ENCODE measurements at places on chromosomes 3 and 15. TPM values are rescaled to one million over a fixed set of nuclear protein-coding genes. Genes with fewer than 3 reads are reported as not detected.

- no peaks in the 10 kb centered on the region for H3K36me3 ChIP-seq
- no peak for DNase-seq
- H3K27ac ChIP-seq = no peak overlapping the region
- no peaks in the 10 kb centered on the region for H3K27me3 ChIP-seq
Observed at GRCh38 chr3:159865041-159865579, 123.5 kb upstream of the IL12A start.

SOX2 gene
- total RNA-seq = 16.5 TPM

DNA sequence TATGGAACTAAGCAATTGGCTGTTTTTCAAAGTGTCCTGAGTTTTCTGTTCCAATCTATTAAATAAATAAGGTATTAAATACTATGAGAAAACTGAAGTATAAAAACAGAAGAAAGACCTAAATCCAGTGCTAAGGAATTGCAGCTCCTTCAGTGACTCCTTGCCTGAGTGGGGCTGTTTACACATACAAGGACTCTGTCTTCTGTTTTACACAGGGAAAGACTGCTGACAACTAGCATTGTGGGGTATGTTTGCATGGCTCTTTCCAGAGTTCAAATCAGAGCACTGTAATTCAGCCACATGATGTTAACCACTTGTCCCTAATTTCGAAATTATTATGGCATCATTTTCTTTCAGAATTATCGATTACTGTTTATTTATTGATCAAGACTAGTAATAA lies 31.3 kb upstream of the MEIS2 start:
- H3K27ac ChIP-seq = no peak overlapping the region
- no peaks in the 10 kb centered on the region for H3K36me3 ChIP-seq
- DNase-seq = no peak
- H3K4me3 ChIP-seq = no peak overlapping the region
- H3K4me1 ChIP-seq = no peaks in the 10 kb centered on the region
- H3K27me3 ChIP-seq = no peaks in the 10 kb centered on the region

- no peak for DNase-seq
- no peak overlapping the region for H3K4me3 ChIP-seq
- H3K36me3 ChIP-seq = no peaks in the 10 kb centered on the region
- no peak overlapping the region for H3K27ac ChIP-seq
Observed at GRCh38 chr3:10511809-10512494, 6.6 kb upstream of the ATP2B2 start.

MME gene
- total RNA-seq = 49.4 TPM

DNA sequence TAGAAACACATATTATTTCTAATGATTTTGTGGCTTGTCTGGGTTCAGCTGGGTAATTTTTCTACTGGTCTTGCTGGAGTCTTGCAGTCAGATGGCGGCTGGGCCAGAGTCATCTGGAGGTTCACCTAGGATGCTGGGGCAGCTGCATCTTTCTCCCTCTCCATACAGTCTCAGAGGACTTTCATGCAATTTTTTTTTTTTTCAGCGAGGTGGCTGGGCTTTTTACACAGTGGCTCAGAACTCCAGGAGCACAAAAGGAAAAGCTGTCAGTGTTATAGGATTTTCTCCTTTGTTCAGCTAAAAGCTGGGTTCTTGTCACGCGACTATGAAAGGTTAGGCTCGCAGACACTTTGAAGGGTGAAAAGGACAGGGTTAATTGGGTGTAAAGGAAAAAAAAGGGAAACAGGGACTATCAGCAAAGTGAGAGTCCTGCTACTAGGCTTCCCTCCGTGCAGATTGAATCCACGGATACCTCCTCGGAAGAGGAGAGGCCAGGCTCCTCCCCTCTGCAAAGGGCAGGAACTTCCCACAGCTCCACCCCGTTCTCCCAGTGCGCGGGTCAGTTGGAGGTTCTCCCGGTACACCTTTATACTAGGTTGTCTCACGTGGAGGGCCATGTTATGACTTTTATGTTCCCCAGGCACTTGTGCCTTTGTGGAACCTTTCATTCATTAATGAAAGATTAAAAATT lies 44.3 kb downstream of the ADGRG7 start:
- no peak overlapping the region for H3K27ac ChIP-seq
- DNase-seq = no peak
- no peaks in the 10 kb centered on the region for H3K4me1 ChIP-seq
- no peak overlapping the region for H3K4me3 ChIP-seq
- H3K36me3 ChIP-seq = no peaks in the 10 kb centered on the region
- H3K27me3 ChIP-seq = no peaks in the 10 kb centered on the region

PP2D1 gene
- not detected for total RNA-seq

GRCh38 chr3:28575746-28576613 lies 227.4 kb upstream of the AZI2 start:
- no peaks in the 10 kb centered on the region for H3K27me3 ChIP-seq
- peaks cover 19% of the 10 kb centered on the region for H3K4me1 ChIP-seq
- peak; percentile 25 for DNase-seq

GRCh38 chr3:127654374-127654773 lies 18.4 kb upstream of the ABTB1 start:
- H3K4me1 ChIP-seq = no peaks in the 10 kb centered on the region
- DNase-seq = no peak

CRYGS gene
- total RNA-seq = 1.8 TPM

DNA sequence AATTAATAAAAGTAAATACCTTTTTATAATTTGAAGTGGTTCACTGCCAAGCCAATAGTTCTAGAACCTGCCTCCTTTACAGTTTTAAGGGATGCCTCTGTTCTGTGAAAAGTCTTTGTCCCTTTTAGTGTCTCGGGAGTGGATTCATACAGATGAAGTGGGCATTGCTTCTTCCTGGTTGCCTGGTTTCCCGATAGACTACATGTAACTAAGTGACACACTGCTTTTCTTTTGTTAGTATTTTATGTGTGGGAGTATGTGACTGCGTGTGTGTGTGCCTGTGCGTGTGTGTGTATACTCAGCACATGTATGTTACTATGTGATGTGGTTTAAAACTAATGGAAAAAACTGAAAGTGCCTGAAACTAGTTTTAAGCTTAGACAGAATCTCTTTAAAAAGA lies 21.1 kb downstream of the PSMD6 start:
- peaks cover 15% of the 10 kb centered on the region for H3K36me3 ChIP-seq
- H3K27ac ChIP-seq = no peak overlapping the region
- H3K27me3 ChIP-seq = no peaks in the 10 kb centered on the region
- no peak overlapping the region for H3K4me3 ChIP-seq
- H3K4me1 ChIP-seq = peaks cover 6% of the 10 kb centered on the region

DNA sequence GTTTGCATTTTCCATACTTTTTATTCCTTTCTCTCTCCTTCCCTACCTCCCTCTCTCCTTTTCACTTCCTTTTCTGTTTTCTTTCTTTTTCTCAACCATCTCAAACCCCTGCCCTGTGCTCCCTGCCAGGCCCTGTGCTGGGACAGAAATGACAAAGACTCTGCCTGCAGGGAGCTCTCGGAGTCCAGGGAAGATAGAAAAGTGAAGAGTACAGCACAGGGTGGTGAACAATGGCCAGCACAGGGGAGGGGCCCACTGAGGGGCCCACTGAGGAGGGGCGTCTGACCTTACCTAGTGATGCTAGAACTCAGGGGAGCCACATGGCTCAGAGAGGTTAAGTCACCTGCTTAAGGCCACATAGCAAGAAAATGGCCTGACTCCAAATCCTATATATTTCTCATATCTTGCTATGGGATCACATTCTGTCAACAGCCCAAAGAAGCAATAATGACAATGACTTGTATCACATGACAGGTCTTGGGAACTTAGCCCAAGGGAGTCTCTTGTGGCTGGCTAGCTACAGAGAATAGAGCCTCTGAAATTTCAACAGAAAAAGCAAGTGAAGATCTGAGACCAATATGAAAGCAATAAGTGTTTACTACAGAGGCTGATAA lies 44.3 kb upstream of the ATP2B2 start:
- H3K27me3 ChIP-seq = peaks cover 11% of the 10 kb centered on the region
- H3K36me3 ChIP-seq = no peaks in the 10 kb centered on the region
- no peak overlapping the region for H3K4me3 ChIP-seq

MUC20 gene
- 4.0 TPM for total RNA-seq

SPINT1 gene
- 163 TPM for total RNA-seq

STARD9 gene
- total RNA-seq = 18.7 TPM

TARS3 gene
- total RNA-seq = 5.4 TPM

FGD5 gene
- 34.1 TPM for total RNA-seq

- H3K4me1 ChIP-seq = peaks cover 52% of the 10 kb centered on the region
- H3K27me3 ChIP-seq = no peaks in the 10 kb centered on the region
- DNase-seq = no peak
- no peak overlapping the region for H3K4me3 ChIP-seq
Observed at GRCh38 chr3:133945381-133946095, 49.9 kb upstream of the RAB6B start.

DNA sequence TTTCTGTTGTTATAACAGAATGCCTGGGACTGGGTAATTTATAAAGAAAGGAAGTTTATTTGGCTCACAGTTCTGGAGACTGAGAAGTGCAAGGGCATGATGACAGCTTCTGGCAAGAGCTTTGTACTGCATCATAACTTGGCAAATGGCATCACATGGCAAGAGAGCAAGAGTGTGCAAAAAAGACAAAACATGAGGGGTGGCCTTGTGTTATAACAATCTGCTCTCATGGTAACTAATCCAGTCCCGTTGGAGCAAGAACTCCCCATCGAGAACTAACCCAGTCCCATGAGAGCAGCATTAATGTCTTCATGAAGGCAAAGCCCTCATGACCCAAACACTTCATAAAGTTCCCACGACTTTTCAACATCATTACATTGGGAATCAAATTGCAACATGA lies 23.2 kb downstream of the SCN11A start:
- no peaks in the 10 kb centered on the region for H3K27me3 ChIP-seq
- no peak overlapping the region for H3K27ac ChIP-seq
- DNase-seq = no peak

DNA sequence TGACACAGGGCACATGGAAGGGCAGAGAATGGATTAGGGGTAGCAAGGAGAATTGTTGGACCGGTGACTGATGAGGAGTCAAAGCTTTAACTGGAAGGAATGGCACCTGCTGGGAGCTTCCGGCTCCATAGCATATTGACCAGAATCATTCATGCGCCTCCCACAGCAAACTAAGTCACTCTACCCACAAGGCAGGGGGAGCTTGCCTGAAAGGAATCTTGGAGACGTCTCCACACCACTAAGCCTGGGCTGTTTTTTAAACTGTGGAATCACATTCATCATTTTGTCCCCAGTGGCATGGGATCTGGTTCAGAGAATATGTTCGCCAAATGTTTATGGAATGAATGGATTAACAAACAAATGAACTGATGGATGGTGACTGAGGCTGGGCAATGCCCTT lies 57.0 kb upstream of the ITGA11 start:
- H3K27me3 ChIP-seq = no peaks in the 10 kb centered on the region
- no peak overlapping the region for H3K27ac ChIP-seq
- no peak overlapping the region for H3K4me3 ChIP-seq
- no peak for DNase-seq
- H3K4me1 ChIP-seq = peaks cover 14% of the 10 kb centered on the region
